ENCODE measurements at places on chromosomes 3 and 15.

GRCh38 chr3:17602126-17602525, 140.3 kb downstream of the TBC1D5 start:
- no peak for DNase-seq

DNA sequence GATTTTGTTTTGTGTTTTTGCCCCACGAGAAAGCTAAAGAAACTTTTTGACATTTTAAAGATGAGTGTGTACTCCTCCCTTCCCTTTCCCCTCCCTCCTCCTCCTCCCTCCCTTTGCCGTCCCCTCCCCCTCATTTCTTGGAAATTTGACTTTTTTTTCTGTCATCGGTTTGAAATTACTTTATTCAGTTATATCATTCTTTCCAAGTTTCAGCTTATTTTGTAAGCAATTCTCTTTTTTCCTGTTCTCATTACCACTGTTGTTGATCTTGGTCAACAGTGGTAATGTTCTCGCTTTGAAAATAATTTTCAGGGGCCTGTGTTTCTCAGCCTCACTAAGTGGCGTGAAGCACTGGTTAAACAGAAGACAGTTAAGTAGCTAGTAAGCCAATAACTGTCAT, 178.4 kb downstream of the AKAP13 start:
- no peak for DNase-seq

DNA sequence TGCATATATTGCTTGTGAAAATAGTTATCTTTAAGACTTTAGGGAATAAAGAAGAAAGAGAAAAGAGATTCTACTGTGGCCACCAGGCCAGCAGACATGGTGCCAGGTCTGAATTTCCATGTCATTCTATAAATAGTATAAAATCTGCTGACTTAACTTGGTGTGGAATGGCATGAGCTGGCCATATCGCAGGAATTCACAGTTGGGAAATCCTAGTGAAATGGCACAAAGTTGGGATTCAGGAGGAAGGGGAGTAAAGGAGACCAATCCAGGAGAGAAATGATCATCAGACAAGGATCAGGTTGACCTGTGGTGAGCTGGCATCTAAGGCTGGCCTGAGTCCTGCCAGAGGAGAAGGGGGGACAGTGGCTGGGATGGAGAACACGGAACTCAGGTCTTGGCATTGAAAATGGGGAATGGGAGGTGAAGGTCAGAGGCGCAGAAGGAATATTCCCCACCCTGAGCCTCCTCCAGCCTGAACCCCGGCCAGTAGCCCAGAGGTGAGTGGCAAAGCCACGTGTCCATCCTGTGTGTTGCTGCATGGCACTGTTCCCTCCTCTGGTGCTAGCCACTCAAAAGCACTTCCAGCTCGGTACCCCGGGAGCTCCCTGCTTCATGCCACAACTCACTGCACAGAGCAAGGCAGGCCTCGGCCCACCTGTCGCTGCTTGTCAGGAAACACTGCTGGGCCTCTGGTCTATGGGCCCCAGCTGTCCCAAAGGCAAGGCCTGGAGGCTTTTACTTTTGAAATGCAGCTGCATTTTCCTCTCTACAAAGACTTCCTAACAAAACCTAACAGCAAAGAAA, 51.4 kb downstream of the SSUH2 start:
- DNase-seq = no peak

- DNase-seq = no peak
Observed at GRCh38 chr3:152853196-152853595, 18.3 kb downstream of the P2RY1 start.

GRCh38 chr3:148360051-148360450, 337.7 kb upstream of the AGTR1 start:
- no peak for DNase-seq

GRCh38 chr3:53519065-53519709, 24.8 kb downstream of the CACNA1D start:
- DNase-seq = no peak

DNA sequence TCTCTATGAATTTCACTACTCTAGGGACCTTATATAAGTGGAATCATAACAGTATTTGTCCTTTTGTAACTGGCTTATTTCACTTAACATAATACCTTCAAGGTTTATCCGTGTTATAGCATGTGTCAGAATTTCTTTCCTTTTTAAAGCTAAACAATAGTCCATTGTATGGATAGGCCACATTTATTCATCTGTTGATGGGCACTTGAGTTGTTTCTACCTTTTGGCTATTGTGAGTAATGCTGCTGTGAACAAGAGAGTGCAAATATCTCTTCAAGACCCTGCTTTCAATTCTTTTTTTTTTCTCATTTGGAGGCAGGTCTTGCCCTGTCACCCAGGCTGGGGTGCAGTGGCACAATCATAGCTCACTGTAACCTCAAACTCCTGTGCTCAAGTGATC, 56.5 kb downstream of the CHCHD6 start:
- no peak for DNase-seq

- DNase-seq = no peak
Observed at GRCh38 chr15:50077176-50077575, 41.9 kb downstream of the ATP8B4 start.

GRCh38 chr15:70625438-70625837, 137.9 kb downstream of the UACA start:
- DNase-seq = no peak

DNA sequence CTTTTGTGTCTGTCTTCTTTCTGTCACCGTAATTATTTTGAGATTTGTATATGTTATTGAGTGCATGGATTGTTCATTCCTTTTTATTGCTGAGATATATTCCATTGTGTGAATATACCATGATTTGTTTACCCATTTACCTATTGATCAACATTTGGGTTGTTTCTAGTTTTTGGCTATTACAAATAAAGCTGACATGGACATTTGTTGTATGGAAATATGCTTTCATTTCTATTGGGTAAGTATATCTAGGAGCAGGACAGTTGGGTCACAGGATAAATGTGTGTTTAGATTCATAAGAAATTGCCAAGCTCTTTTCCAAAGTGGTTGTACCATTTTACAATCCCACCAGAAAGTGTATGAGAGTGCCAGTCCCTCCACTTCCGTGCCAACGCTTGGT, 51.2 kb downstream of the PFN2 start:
- DNase-seq = no peak

DNA sequence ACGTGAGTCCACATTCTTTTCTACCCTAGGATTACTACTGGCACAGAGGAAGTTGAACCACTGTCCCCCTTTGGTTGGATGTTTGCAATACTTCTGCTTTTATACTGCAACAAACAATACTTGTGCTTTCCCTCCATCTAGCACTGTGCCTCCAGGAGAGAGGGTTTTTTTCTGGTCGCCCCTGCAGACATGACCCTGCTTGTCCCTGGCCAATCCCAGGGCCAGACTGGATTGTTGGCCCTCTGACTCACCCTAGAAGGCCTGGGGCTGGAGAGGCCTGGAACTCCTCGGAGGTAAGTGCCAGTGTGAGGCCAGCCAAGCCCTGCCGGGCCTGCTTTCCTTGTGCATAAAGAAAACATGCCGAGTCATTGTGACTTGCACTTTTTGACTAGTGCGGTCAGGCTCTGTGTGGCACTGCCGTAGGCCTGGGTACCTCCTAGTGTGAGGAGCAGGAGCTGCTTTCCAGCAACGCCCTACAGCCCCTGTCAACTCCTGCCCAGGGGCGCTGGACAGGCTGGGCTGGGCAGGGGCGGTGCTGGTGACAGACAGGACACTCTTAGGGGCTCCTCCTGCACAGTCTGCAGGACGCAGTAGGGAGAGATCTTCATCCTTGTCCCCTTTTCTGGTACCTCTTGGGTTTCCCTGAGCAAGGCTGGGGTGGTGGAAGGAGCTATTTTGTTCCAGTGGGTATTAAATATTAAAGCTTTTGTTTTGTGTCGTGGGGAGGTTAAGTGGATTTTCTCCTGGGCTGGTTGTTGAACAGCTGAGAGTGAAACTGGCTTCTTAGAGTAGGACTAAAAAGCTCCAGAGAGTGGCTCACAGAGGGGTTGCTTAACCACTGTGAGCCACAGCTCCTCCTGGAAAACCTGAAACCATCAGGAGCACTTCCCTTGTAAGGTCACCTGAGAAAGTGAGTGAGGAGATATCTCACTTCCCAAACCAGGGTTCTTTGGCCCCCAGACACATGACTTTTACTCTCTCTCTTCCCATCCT, 14.4 kb upstream of the TKT start:
- no peak for DNase-seq

DNA sequence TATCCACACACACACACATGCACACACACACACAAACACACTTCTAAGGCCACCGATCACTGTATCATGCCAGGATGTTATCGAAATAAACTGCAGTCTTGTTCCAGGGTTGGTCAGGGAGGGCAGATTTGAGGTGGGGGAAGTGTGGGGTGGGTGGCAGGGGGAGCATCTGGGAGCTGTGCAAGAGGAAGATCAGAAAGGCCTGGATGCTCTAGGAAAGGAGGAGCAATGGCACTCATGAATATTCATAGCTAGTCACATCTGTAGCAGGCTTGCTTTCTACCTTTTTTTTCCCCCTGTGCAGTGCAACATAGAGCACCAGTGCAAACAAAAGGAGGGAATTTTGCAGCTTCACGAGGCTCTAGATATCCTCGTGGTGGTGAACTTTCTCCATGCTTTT, 84.9 kb downstream of the MEIS2 start:
- no peak for DNase-seq

DNA sequence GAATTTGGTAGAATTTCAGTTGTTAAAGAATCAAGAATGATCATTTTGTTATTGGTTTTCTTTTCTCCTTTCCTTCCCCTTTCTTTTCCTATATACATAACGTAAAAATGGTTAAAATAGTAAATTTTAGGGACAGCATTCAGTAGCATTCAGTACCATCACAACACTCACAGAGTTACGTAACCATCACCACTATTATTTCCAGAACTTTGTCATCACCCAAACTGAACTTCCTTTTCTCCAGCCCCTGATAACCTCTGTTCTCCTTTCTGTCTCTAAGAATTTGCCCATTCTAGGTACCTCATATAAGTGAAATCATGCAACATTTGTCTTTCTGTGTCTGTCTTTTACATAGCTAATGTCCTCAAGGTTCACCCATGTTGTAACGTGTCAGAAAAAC, 165.3 kb downstream of the AKAP13 start:
- no peak for DNase-seq

GRCh38 chr15:91988071-91988470, 134.6 kb downstream of the SLCO3A1 start:
- DNase-seq = no peak

DNA sequence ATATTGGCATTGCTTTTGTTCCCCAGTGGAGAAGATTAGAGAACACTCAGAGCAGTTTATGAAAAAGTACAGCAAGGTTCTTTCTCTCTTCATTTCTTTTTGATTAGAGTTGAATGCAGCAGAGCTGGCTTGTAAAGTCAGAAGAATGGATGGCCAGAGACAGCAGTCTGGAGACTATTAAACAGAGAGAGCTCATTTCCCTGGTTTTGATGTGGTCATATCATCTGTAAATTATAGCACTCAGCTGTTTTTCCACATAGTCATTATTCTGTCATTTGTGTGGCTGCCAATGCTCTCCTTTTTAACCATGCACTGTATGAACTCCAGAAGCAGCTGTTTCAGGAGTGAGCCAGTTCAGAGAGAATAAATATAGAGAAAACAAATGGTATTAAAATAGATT, 177.4 kb upstream of the CRBN start:
- DNase-seq = no peak

GRCh38 chr15:75182187-75183131, 19.2 kb upstream of the C15orf39 start:
- DNase-seq = no peak

All from stimulated activated CD4-positive, alpha-beta T cell treated with anti-CD3 and anti-CD28 coated beads, TNF-alpha, amount 100 ng/mL, for 4 hours (primary cell).